Hematopoietic multipotent progenitor cell treated with erythropoietin and hydrocortisone succinate and interleukin-3 and kit ligand, for 15 days (in vitro differentiated cells): ENCODE measurements at places on chromosomes 6 and 20.
A peak's percentile ranks its signal among the peaks of the same experiment; 100 is the strongest.

- no peak for DNase-seq
These were observed 42.7 kb upstream of the CLDN20 start for GRCh38 chr6:155221086-155221485.

- DNase-seq = peak; percentile 89
These were observed 1.1 kb downstream of the FBXO30 start for GRCh38 chr6:145813285-145814034.

- DNase-seq = peak; percentile 73
These were observed 25.7 kb downstream of the PRPH2 start for GRCh38 chr6:42696526-42697267.

DNA sequence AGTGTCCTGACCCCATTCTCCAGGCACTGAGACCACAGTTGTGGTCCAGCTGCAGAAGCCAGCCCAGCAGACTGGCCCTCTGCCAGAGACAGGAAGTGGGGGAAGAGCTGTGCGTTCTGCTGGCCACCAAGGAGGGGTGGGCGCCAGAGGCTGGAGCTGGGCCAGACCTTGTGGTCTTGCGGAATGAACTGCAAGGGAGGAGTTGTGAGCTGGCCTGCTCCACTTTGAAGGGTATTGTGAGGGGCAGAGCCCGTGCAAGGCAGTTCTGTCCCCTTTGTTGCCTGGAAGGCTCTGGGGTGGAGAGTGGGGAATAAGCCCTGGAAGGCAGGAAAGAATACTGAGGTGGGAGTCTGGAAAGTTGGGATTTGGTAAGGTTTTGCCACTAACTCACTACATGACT is 3.6 kb upstream of the MDFI start:
- DNase-seq = no peak

GRCh38 chr6:33592595-33593413 is 12.7 kb upstream of the BAK1 start:
- DNase-seq = no peak

GRCh38 chr6:105810105-105810921 is 275.8 kb upstream of the PRDM1 start:
- no peak for DNase-seq

GRCh38 chr6:113634352-113635163 is 222.6 kb upstream of the MARCKS start:
- DNase-seq = no peak

- no peak for DNase-seq
These were observed 296.1 kb upstream of the FOXQ1 start for GRCh38 chr6:1015825-1016224.

- no peak for DNase-seq
These were observed 80.0 kb downstream of the CBFA2T2 start for GRCh38 chr20:33569802-33570391.

- no peak for DNase-seq
These were observed 5.2 kb downstream of the OCSTAMP start for GRCh38 chr20:46545077-46545826.

DNA sequence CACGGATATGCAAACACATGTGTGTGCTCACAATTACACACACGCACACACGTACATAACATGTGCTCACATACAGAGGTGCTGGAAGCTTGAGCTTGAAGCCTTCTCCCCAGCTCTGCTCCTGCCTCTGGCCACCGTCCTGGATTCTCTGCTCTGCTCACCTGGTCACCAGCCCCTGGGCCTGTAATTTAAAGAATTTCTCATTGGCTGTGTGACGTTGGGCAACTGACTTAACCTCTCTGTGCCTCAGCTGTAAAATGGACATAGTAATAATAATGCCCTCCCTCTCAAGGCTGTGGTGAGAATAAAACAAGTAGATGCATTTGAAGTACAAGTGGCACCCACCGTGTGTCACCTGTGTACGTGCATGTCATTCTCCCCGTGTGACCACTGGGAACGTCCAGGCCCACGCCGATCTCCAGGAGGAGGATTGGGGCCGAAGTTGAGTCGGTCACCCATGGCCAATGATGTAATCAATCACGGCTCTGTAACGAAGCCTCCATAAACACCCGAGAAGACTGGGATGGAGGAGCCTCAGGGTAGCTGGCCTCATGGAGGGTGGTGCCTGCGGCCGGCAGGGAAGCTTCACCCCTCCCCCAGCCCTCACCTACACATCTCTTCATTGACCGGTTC is 160.9 kb upstream of the AFDN start:
- DNase-seq = no peak
